ENCODE measurements at places on chromosomes 5 and 9.

- DNase-seq: no peak
These were observed 200.0 kb upstream of the S1PR3 start for GRCh38 chr9:88791105-88791805.

DNA sequence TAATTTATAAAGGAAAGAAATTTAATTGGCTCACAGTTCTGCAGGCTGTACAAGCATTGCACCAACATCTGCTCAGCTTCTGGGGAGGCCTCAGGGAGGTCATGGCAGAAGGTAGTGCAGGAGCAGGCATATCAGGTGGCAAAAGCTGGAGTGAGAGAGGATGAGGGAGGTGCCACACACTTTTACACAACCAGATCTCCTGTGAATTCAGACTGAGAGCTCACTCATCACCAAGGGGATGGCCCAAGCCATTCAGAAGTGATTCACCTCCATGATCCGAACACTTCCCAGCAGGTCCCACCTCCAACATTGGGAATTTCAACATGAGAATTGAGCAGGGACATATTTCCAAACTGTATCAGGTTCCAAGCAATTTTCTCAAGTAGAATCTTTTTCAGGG, 84.7 kb upstream of the BRINP1 start:
- no peak for DNase-seq

- DNase-seq: no peak
These were observed 92.4 kb downstream of the GNAQ start for GRCh38 chr9:77939149-77939668.

DNA sequence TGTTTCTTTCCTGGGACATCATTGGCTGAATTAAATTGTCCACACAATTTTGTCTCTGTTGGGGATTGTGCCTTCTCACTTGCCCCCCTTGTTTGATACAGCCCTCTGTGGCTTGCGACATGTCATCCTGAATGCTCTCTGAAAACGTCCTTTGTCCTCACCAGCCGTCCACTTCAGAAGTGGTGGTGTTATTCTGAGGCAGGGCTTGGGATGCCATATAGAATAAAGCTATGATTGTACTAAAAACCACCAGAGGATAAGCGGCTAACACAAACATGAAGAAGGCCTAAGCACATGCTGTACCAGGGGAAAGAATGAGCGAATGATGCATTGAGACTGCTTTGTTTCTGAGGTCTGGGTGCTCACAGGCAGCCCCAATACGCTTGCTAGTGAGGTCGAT, 3.5 kb upstream of the SNX30 start:
- DNase-seq: no peak

DNA sequence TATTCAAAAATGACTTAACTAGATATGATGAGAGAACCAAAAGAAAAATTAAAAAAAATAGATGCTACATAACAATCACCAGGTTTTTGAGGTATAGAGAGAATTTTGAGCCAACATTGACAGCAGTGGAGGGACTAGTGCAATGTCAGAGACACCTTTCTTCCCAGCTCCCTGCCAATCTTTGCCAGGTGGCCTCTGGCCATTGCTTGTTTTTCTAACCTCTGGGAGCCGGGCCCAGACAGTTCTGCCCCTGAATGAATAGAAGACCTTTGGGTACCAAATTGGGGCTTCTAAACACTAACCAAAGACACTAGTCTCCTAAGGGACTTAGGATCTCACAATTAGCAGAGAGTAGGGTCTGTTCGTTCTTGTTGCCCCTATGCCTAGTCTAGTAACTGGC, 33.4 kb downstream of the FOXD1 start:
- no peak for DNase-seq

DNA sequence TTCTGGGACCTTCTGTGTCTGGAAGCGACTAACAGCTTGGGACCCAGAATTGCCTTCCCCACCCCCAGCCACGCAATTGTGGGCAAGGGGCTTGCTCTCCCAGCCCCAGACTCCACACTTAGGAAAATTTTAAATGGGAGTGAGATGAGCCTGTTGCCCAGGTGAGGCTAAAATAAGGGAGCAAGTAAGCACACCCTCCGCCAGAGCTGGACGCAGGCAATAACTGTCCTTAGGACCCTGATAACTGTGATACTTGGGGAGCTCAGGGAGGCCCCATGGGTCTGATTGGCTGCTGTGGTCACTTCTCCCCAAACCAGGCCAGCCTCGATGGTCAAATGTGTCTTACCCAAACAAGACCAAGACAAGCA, 13.3 kb downstream of the ABO start:
- DNase-seq: no peak

DNA sequence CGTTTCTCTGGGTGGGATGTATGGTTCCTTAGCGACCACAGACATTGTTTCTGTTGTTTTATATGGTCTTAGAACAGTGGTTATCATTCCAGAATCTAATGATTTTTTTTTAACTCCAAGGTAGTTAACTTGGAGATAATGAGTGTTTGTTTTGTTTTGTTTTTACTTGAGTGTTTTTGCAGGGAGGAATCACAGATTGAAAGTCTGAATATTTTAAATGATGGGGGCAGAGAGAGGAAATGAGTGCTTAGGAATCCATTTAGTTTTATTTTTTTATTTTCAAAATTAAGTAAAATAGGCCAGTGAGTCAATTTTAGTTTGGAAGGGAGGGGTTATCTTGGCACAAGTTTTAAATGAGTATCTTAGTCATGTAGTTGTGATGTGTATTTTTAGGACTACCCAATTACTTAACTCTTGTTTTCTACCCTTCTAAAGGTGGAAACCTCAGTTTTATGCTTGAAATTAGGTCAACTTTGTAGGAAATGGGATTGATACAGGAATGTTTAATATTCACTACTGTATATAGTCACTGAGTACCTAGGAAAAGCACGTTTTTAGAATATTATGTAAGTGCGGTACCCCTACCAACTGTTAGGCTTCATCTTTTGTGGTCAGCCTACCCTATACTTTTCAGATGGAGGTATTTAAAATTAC, 2.0 kb downstream of the UBE2R2 start:
- no peak for DNase-seq

DNA sequence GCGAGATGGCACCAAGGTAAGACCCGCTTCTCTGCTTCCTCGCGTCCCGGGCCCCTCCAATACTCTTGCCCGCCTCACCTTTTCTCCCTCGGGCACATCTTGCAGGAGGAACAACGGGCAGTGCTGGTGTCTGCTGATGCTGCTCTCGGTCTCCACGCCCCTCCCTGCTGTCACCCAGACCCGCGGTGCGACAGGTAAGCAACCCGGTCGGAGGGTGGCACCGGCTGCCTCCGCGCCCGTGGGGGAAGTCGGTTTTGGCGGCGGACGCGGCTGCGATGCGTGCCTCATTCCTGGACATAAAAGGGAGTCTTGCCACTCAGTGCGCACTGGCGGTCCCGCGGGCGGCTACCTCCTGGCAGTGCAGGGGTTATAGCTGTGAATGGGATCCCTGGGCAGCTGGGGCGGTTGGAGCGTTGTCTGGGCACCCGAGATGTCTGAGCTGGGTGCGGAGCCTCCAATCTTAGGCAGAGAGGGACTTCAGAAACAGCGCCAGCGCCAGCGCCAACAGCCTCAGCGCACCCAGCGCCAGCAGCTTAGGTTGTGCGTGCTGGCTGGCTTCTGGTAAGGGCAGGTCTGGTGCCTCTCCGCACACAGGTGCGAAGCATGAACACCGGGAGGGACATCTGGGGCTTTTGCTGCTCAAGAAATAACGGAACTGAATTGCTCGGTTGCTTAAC, 488 bp downstream of the COL15A1 start:
- no peak for DNase-seq

- no peak for DNase-seq
These were observed 25.3 kb downstream of the FAM240B start for GRCh38 chr9:38694676-38695075.

- DNase-seq: no peak
These were observed 21.2 kb upstream of the ARL14EPL start for GRCh38 chr5:116011046-116011445.

- peak; percentile 12 for DNase-seq
These were observed 3.7 kb upstream of the PAPPA start for GRCh38 chr9:116149844-116150243.

- no peak for DNase-seq
These were observed 142.1 kb downstream of the MLLT3 start for GRCh38 chr9:20480249-20480648.

- no peak for DNase-seq
These were observed 57.3 kb downstream of the PHF2 start for GRCh38 chr9:93633492-93634221.

GRCh38 chr9:134949681-134950385, 32.1 kb upstream of the FCN1 start:
- no peak for DNase-seq

- DNase-seq: peak; percentile 1
These were observed 119.6 kb upstream of the NFIB start for GRCh38 chr9:14433351-14434157.

DNA sequence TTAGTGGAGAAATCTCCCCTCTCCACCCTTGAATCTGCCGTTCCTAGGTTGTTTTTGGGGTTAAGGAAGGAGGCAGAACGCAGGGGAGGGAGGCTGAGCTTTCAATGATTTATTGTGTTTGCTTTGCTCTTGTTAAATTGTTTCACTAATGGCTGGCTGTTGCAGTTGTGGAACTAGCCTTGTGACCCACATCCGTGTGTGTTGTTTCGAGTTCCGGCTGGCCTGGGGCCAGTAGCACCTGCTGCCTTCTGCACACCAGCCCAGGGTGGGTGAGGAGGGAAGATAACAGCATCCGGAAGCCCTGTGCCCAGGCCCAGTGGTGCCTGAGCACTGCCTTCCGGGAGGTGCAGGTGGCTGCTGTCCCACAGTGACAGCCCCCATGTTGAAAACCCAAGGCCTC, 3.6 kb downstream of the ERGIC1 start:
- peak; percentile 85 for DNase-seq

DNA sequence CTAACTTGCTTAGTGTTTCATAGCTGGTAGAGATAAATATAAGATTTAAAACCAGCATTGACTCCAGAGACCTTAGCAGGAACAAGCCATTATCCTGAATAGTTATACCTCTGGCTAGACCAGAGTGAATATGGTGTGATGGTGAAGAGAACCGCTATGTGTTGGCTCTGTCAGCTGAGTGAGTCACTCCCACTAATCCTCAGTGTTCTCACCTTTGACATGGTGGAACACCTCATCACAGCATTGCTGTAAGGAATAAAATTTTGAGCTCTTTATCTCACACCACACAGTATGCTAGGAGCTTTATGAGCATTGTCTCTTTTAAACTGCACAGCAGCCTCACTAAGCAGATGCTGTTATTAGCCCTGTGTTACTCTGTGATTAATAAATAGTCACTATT, 90.7 kb upstream of the DHFR start:
- no peak for DNase-seq

- no peak for DNase-seq
These were observed 3.3 kb upstream of the DNLZ start for GRCh38 chr9:136366826-136367225.

DNA sequence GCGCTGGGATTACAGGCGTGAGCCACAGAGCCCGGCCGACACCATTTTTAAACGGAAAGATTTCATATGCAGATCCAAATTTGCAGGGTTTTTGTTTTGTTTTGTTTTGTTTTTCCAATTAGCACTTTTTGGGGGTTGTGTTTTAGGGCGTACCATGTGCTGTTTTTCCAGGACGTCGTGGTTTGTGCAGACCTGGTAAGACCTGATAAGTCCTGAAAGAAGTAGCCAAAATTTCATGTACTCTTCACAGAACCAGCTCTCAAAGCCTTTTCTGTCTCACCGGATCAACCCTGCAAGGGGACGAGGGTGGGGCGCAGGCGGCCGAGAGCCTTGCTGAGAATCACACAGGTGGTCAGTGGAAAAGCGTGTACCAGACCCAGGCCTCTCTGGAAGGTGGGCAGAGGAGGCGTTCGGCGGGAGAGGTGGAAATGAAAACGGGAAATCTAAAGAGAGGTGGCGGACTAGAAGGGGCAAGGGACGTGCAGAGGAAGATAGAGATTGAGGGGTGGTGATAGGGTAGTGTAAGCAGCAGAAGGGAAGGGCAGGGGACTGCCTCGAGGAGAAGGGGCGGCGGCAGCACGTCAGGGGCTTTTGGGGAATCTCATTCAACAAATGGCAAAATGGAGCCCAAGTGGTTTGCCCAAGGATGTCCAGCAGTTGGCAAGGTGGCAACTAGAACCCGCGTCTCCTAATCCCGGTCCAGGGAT, 1.1 kb upstream of the FAF2 start:
- DNase-seq: no peak

GRCh38 chr9:127876764-127877562, 512 bp downstream of the AK1 start:
- DNase-seq: no peak

DNA sequence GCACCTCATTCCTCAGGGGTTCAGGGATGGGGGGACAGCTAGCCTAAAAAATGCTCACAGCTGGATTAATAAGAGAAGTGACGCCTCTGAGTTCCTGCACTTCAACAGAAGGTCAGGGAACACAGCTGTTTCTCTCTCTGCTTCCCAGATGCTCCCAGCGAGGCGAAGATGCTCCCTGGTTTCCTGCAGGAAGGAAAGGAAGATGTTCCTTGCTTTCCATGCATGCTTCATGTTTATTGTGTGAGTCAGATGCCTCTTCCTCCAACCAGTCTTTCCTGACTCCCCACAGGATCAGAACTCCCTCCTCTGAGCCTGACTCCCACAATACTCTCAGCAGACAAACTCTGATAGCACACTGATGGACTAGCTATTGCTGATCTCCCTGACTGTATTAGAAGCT, 71.9 kb downstream of the MFAP3 start:
- no peak for DNase-seq

- no peak for DNase-seq
These were observed 210.3 kb downstream of the C9orf152 start for GRCh38 chr9:109997682-109998081.

- no peak for DNase-seq
These were observed 17.3 kb downstream of the TRIM7 start for GRCh38 chr5:181187500-181188213.

- DNase-seq: no peak
These were observed 25.5 kb upstream of the CEP120 start for GRCh38 chr5:123448743-123449142.

DNA sequence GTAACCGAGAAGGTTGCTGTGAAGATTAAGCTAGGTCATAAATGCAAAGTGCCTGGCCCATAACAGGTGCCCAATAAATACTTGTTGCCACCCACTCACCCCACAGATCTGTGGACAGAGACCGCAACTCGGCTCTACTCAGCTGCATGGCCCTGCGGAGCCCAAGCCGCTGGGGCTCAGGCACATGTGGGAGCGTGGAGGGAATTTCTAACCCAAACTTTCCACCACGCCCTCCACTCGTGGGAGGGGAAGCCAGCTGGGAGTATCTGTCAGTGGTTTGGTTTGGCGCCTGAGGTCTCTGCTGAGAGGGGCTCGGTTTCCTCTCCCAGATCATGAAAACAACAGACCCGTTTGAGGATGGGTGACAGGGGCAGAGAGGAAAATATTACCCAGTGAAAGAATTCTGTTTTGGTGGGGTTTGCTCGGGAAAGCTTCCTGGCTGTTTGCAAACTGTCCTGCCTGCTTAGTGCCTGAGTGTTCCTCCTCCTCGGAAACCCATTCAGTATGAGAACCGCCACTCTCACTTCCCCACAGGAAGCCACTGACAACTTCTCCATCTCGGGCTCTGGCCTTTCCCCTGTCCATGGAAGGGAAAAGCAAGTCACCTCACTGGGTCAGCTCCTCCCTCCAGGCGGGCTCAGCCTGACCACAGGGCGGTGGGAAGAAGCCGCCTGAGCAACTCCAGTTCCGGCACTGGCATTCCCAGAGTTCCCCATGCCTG, 60.1 kb downstream of the RGS3 start:
- no peak for DNase-seq
